ENCODE measurements at places on chromosomes 1 and 21.
A peak's percentile ranks its signal among the peaks of the same experiment; 100 is the strongest.

- peaks cover 17% of the 10 kb centered on the region for H3K27me3 ChIP-seq
- H3K27ac ChIP-seq, result no peak overlapping the region
- DNase-seq, result no peak
- no peaks in the 10 kb centered on the region for H3K36me3 ChIP-seq
- H3K4me3 ChIP-seq, result peak overlapping the region; percentile 48
Observed at GRCh38 chr1:100538913-100539835, 1.2 kb downstream of the GPR88 start.

GRCh38 chr1:29364101-29364678 lies 127.9 kb downstream of the PTPRU start:
- no peak overlapping the region for H3K27ac ChIP-seq

DNA sequence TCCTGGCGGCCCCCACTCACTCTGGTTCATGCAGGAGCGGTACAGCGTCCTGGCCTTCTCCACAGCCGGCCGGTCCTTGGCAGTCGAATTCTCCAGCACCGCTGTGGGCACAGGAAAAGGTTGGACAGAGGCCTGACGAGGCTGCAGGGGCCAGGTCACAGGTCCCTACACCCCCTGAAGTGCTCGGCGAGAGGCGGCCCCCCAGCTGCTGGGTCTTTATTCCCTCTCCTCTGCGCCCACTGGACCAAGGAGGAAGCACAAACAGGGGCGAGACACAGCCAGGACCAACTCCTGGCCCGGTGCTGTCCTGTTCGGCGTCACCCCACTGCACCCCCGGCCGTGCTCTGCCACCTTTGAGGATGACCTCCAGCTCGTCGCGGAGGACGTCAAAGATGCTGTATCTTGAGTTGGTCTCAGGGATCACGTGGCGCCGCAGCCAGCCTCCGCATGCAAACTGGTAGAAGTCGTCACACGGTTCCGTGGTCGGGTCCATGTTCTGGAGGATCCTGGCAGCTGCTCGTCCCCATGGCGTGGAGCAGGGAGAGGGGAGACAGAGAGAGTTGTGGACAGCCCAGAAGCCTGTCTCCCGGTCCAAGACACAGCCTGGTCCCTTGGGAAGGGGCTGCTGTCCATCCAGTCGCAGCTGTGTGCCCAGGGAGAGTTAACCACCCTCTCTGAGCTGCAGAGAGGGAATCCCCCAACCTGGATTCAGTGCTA lies 22.9 kb downstream of the PRXL2B start:
- no peak overlapping the region for H3K4me3 ChIP-seq
- DNase-seq, result no peak
- no peak overlapping the region for H3K27ac ChIP-seq
- H3K36me3 ChIP-seq, result no peaks in the 10 kb centered on the region
- H3K27me3 ChIP-seq, result no peaks in the 10 kb centered on the region

GRCh38 chr1:32761253-32761877 lies 55.8 kb downstream of the YARS1 start:
- H3K27me3 ChIP-seq, result no peaks in the 10 kb centered on the region
- no peak overlapping the region for H3K4me3 ChIP-seq
- peaks cover 49% of the 10 kb centered on the region for H3K4me1 ChIP-seq
- H3K36me3 ChIP-seq, result peaks cover 30% of the 10 kb centered on the region
- peak; percentile 83 for DNase-seq

DNA sequence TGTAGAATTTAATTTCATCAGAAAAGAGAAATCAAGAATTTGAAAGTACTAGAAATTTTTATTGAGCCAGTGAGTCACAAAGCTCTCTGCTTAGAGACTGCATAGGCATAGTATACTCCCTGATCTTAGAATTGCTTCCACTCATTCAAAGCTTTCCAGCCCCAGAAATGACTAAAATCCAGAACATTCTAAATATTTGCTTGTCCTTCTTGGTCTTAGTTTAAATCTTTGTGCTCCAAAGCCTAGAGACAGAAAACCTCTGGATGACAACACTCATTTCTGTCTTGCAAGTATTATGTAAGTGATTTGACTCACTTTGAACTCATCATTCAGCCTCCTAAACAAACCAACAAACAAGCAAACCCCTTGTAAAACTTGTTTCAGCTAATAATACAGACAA lies 74.2 kb downstream of the PTPRC start:
- no peak overlapping the region for H3K27ac ChIP-seq
- peak; percentile 40 for DNase-seq
- no peak overlapping the region for H3K4me3 ChIP-seq
- no peaks in the 10 kb centered on the region for H3K4me1 ChIP-seq
- no peaks in the 10 kb centered on the region for H3K27me3 ChIP-seq

GRCh38 chr1:153626904-153627714 lies at the start of gene S100A13:
Gene S100A13, minus strand, starts transcription at chr1:153627505. Its CDS starts 1,033 bp downstream, at chr1:153626472.
- H3K4me1 ChIP-seq, result peaks cover 33% of the 10 kb centered on the region
- DNase-seq, result peak; percentile 97
- H3K27me3 ChIP-seq, result no peaks in the 10 kb centered on the region
- H3K4me3 ChIP-seq, result peak within 1 kb of the TSS; percentile 57
- peaks cover 15% of the 10 kb centered on the region for H3K36me3 ChIP-seq
- peak within 1 kb of the TSS; percentile 97 for H3K27ac ChIP-seq

DNA sequence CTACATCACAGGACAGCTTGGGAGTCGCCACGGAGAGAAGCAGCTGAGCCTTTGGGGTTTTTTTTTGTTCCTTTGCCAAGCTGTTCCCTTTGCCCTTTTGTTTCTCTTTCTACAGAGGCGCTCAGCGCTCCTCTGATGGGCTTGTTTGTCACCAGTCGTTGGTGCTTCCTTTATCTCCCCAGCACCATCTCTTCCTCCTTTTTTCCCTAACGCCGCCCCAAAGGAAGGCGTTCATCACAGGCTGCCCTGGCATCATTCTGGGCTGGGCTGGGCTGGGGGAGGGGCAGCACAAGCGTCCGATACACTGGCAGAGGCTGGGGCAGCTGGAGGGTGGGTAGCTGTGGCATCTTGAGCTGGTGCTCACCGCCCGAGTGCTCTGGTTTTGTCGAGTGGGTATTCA lies 10.5 kb downstream of the IGSF21 start:
- H3K4me1 ChIP-seq, result no peaks in the 10 kb centered on the region
- H3K36me3 ChIP-seq, result no peaks in the 10 kb centered on the region
- H3K27ac ChIP-seq, result no peak overlapping the region
- H3K27me3 ChIP-seq, result peaks cover 80% of the 10 kb centered on the region
- DNase-seq, result no peak

DNA sequence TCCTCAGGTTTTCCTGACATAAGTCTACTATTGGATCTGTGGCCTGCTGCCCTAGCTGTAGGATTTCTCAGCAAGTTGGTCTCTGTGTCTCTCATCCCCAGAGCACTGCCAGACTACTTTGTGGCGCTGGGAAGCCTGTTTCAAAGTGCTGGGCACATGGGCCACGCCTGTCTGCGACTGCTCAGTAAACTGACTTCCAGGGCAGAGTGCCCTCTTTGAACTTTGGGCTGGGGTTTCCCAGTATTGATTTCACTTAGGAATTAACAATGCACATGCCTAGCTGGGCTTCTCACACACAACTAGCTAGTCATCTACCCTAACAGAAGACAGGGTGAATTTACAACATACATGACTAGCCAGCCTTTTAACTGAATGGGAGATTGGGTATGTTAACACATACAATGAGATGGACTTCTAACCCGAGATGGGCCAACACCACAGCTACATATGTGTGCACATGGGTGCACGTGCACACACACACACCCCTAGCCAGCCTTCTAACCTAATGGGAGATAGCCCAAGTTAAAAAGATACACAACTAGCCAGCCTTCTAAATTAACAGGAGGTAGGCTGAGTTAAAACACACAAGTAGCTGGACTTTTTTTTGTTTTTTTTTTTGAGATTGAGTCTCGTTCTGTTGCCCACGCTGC lies 6.9 kb upstream of the TRIM17 start:
- no peaks in the 10 kb centered on the region for H3K36me3 ChIP-seq
- no peak overlapping the region for H3K4me3 ChIP-seq
- H3K4me1 ChIP-seq, result no peaks in the 10 kb centered on the region
- no peak for DNase-seq
- peaks cover 9% of the 10 kb centered on the region for H3K27me3 ChIP-seq
- no peak overlapping the region for H3K27ac ChIP-seq

GRCh38 chr1:178870944-178871343 lies at the start of gene ANGPTL1:
Gene ANGPTL1, minus strand, starts transcription at chr1:178871077. Its CDS starts 5,301 bp downstream, at chr1:178865776.
- no peak within 1 kb of the TSS for H3K27ac ChIP-seq
- H3K4me1 ChIP-seq, result no peaks in the 10 kb centered on the region
- H3K4me3 ChIP-seq, result peak within 1 kb of the TSS; percentile 35
- peak; percentile 64 for DNase-seq

GRCh38 chr1:229980009-229980408 lies 87.0 kb upstream of the GALNT2 start:
- H3K4me1 ChIP-seq, result no peaks in the 10 kb centered on the region
- no peak overlapping the region for H3K4me3 ChIP-seq
- DNase-seq, result no peak

DNA sequence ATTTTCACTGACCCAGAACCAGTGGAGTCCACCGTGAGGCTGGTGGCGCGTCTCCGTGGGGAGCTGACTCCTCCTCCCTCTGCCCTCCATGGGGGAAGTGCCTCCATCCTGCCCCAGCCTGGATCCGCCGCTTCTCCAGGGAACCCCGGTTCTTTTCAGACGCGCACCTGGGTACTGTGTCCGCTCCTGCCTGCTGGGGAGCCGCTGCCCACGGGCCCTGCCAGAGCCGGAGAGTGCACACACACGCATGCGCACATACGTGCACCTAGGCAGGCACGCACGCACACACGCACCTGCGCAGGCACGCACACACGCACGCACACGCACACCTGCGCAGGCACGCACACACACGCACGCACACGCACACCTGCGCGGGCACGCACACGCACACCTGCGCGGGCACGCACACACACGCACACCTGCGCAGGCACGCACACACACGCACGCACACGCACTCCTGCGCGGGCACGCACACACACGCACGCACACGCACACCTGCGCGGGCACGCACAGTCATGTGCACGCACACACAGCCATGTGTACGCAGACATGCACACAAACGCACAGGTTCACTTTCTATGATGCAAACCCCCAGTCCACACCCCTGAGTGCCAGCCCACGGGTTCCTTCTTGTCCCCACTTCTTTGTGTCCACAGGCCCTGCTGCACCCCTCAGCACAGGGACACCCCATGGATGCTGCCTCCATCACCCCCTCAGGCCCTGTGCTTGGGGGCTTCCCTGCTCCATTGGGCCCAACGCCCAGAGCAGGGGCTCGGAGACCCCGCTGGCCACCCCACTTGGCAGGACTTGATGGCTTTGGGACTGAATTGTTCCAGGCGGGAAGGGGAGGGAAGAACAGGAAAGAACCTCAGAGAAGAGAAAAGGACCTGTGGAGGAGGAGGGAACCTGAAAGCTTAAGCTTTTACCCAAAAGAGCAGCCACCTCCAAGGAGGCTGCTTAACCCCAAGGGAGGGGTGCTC lies 42.7 kb downstream of the MORN1 start:
- no peaks in the 10 kb centered on the region for H3K36me3 ChIP-seq
- DNase-seq, result no peak
- no peak overlapping the region for H3K4me3 ChIP-seq
- H3K27me3 ChIP-seq, result peaks cover 23% of the 10 kb centered on the region
- H3K27ac ChIP-seq, result no peak overlapping the region

GRCh38 chr1:64251971-64252370 lies 48.5 kb downstream of the UBE2U start:
- H3K4me1 ChIP-seq, result no peaks in the 10 kb centered on the region
- H3K27me3 ChIP-seq, result no peaks in the 10 kb centered on the region
- H3K36me3 ChIP-seq, result no peaks in the 10 kb centered on the region
- DNase-seq, result no peak

- no peaks in the 10 kb centered on the region for H3K27me3 ChIP-seq
- H3K27ac ChIP-seq, result no peak overlapping the region
- peak; percentile 44 for DNase-seq
- no peaks in the 10 kb centered on the region for H3K36me3 ChIP-seq
Observed at GRCh38 chr1:92934395-92935378, 26.6 kb downstream of the DIPK1A start.

- H3K27me3 ChIP-seq, result no peaks in the 10 kb centered on the region
- peak overlapping the region; percentile 6 for H3K4me3 ChIP-seq
- peak overlapping the region; percentile 86 for H3K27ac ChIP-seq
Observed at GRCh38 chr1:234617131-234617985, 7.4 kb upstream of the IRF2BP2 start.

- DNase-seq, result no peak
- H3K4me1 ChIP-seq, result peaks cover 34% of the 10 kb centered on the region
- H3K36me3 ChIP-seq, result no peaks in the 10 kb centered on the region
- H3K27ac ChIP-seq, result no peak overlapping the region
Observed at GRCh38 chr1:224500796-224501195, 66.2 kb upstream of the WDR26 start.

DNA sequence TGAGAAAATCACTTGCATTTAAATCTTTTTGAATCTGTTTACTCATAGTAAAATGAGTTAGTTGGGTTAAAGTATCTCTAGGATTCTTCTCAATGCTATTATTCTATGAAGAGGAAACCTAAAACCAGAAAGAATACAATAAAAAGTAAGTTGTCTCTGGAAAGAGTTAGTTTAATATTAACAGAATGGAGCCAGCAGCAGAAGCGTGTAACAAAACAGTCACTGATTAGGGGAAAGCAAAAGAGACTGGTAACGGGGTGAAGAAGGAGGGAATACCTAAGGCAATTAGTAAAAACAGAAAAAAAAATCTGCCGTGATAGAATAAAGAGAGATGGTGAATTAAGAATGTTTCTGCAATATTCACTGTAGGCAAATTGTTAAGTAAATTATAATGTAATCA lies 60.0 kb downstream of the NRDC start:
- H3K4me3 ChIP-seq, result no peak overlapping the region
- no peaks in the 10 kb centered on the region for H3K36me3 ChIP-seq
- no peaks in the 10 kb centered on the region for H3K27me3 ChIP-seq
- H3K4me1 ChIP-seq, result peaks cover 2% of the 10 kb centered on the region

DNA sequence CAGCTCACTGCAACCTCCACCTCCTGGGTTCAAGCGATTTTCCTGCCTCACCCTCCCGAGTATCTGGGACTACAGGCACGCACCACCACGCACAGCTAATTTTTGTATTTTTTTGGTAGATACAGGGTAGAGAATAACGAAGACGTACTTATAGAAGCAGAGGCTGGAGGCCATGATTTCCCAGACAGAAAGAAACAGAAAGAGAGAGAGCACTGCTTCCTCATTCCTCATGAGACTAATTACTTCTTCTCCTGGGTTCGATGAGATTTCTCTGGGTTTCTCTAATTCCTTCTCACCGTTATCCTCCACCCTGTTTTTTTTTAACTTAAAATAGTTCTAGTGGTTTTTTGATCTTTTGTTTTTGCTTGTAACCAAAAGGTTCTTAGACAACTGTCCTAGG lies 23.4 kb upstream of the PTP4A2 start:
- no peak for DNase-seq
- no peak overlapping the region for H3K4me3 ChIP-seq
- no peaks in the 10 kb centered on the region for H3K4me1 ChIP-seq
- H3K36me3 ChIP-seq, result no peaks in the 10 kb centered on the region
- H3K27ac ChIP-seq, result no peak overlapping the region

DNA sequence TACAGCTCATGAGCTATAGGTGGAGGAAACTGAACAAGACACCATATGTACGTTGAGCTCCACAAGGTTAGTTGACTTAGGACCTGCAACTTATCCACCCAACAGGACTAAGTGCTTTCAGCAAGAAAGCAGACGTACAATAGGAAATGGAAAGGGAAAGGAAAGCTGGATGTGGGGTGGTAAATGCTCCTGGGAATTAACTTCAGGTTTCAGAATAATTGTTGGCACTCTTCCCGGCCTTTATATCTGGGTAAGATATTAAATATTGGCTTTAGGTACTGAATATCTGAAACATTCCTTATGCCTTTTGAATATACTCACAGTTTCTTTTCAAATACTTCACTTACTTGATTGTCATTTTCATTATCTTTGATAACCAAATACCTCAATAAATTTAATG lies 36.3 kb downstream of the GLMN start:
- no peak overlapping the region for H3K4me3 ChIP-seq
- no peak overlapping the region for H3K27ac ChIP-seq
- no peaks in the 10 kb centered on the region for H3K27me3 ChIP-seq
- no peaks in the 10 kb centered on the region for H3K4me1 ChIP-seq

GRCh38 chr1:101653482-101653946 lies 343.2 kb downstream of the OLFM3 start:
- H3K27me3 ChIP-seq, result no peaks in the 10 kb centered on the region
- H3K36me3 ChIP-seq, result no peaks in the 10 kb centered on the region
- H3K27ac ChIP-seq, result no peak overlapping the region

Measured in mesenchymal stem cell (in vitro differentiated cells and primary cell).